DMS 273 treated with DMSO at 0.1 percent for 48 hours (cell line): ENCODE measurements at places on chromosomes 1 and 21.

- DNase-seq, result peak; percentile 97
Measured at GRCh38 chr1:40630488-40631223, 34.8 kb downstream of the RIMS3 start.

DNA sequence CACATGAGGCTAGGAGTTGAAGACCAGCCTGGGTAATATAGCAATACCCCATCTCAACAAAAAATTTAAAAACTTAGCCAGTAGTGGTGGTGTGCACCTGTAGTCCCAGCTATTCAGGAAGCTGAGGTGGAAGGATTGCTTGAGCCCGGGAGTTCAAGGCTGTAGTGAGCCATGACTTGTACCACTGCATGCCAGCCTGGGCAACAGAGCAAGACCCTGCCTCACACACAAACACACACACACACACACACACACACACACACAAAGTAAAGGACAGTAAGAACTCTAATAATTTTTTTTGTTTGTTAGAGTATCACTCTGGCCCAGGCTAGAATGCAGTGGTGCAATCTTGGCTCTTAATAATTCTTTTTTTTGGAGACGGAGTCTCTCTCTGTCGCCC is 138.0 kb upstream of the SOD1 start:
- DNase-seq, result no peak

DNA sequence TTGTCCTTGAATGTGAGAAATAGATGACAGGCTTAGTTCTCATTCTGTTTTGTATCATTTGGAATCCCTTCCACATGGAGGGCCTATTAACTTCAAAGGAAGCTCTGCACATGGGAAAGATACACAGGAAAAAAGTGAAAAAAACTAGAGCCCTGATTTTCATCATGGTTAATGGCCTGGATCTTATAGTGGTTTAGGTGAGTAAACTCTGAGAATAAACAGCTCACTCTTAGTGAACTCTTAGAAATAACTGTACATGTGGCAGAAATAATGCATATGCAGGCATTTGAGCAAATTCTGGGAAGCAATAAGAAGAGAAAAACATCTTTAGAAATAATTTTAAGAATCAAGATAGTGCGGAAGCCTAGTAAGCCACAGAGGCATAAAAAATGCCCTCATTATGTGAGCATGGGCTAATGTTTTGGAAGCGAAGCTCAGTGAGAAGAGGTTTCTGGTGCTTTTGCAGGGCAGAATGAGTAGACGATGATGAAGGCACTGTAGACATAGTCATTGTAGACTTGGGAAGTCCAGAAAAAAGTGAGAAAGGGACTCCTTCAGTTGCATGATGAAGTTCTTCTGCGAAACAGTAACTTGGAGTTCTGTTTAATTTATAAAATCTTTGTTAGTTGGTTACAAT is 279.9 kb downstream of the DNM3 start:
- no peak for DNase-seq

DNA sequence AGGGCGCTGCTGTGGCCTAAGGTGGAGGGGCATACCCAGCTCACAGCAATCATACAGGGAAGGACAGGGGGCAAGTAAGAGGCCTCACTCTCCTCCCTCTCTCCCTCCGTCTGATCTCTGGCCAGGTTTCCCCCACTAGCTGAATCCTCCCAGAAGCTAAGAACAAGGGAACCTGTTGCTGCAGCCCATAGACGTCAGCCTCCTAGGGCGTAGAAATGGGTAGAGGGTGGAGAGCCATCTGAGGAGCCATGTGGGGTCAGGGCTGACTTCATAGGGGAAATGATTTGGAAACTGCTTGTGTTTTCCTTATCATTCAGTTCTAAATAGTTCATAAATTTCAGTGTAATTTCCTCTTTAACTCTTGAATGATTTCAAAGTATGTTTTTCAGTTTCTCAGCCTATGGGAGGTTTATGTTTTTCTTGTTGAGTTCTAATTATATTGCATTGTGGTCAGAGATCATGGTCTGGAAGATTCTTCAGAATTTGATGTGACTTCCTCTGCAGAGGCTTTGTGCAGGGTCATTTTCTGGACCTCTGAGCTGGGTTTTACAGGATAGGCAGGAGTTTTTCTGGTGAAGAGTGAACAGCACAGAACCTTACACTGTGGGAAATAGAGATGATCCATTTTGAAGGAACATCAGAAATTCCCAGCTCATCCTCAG is 2.3 kb upstream of the MOB3C start:
- no peak for DNase-seq

GRCh38 chr1:146013559-146013922 is 8.0 kb downstream of the HJV start:
- DNase-seq, result no peak

- no peak for DNase-seq
Measured at GRCh38 chr1:235342039-235342438, 13.7 kb downstream of the GGPS1 start.

- no peak for DNase-seq
Measured at GRCh38 chr1:113917400-113918082, 11.6 kb upstream of the HIPK1 start.

DNA sequence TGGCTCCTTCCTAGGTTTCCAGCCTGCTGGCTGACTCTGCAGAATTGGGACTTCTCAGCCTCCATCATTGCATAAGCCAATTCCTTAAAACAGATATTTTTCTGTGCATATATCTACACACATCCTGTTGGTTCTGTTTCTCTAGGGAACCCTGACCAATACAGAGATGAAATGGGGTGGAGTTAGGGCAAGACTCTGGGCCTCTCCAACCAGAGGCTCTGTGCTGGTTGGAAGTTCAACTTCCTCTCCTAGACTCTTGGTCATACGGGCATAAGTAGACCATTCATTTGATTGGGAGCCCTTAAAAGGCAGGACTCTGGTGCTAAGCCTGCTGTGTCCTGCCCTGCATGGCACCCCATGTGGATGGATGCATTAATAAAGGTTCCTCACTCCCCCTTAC is 55.0 kb downstream of the CNIH3 start:
- no peak for DNase-seq

GRCh38 chr1:89280766-89281165 is 8.1 kb upstream of the GBP5 start:
- DNase-seq, result no peak

DNA sequence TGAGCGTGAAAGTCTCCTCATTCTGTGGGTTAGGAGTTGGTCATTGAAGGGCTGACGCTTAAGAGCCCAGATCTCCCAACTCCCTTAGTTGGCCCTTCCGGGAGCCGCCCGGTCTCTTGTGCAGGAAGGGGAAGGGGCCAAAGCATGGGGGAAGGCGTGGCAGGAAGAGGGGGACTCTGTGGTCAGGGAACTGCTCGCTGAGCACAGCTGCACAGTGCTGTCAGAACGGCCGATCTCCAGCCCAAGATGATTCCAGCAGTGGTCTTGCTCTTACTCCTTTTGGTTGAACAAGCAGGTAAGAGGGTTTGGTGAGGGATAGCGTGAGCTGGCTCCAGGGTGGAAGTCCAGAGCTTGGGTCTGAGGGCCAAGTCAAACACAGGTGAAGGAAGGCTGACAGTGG is at the start of gene FCER1G:
Gene FCER1G, plus strand, starts transcription at position 220 of the 400 bp plus-strand sequence. Its CDS starts 27 bp downstream, at position 247.
- no peak for DNase-seq

DNA sequence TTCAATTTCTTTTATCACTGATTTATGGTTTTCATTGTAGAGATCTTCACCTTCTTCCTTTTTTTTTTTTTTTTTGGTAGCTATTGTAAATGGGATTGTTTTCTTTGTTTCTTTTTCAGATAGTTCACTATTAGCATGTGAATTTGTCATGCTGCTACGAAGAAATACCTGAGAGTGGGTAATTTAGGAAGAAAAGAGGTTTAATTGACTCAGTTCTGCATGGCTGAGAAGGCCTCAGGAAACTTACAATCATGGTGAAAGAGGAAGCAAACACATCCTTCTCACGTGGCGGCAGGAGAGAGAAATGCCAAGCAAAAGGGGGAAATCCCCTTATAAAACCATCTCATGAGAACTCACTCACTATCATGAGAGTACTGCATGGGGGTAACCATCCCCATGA is 66.4 kb downstream of the DAB1 start:
- no peak for DNase-seq

DNA sequence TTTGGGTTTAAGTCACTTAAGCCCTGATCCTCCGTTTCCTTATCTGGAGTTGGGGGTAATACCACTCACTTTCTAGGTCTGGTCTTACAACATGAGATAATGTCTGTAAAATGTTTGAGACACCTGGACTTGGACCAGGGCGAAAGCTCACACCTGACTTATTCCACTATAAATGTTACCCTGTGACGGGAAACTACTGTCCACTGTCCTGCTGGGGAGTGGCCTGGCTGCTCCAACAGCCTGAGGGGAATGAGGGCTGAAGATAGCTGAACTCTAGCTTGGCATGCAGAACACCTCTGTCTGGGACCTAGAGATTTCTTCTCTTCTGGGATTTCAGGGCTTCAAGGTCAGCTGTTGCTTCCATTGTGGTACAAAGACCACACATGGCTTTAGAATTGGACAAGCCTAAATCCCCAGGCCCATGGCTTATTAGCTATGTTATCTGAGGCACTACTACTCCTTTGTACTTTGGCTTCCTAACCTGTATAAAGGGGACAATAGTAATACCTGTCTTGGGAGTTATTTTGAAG is 9.5 kb upstream of the A3GALT2 start:
- no peak for DNase-seq

DNA sequence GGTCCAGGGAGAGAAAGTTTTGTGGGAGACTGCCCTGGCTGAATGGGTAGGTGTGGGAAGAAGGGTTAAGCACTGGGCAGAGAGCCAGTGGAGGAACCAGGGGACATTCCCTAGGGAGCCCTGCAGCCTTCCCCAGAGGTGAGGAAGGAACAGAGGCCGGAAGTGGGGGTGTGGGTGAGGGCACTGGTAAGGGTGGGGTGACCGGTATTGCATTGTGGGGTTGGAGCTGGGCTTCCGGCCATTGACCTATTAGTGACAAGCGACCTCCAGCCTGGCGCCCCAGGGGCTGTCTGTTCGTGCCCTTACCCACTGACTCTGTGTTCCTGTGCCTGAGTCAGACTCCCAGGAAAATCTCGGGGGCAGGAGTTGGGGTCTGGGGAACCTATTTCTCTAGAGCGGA is 3.5 kb upstream of the TSPAN1 start:
- DNase-seq, result no peak

DNA sequence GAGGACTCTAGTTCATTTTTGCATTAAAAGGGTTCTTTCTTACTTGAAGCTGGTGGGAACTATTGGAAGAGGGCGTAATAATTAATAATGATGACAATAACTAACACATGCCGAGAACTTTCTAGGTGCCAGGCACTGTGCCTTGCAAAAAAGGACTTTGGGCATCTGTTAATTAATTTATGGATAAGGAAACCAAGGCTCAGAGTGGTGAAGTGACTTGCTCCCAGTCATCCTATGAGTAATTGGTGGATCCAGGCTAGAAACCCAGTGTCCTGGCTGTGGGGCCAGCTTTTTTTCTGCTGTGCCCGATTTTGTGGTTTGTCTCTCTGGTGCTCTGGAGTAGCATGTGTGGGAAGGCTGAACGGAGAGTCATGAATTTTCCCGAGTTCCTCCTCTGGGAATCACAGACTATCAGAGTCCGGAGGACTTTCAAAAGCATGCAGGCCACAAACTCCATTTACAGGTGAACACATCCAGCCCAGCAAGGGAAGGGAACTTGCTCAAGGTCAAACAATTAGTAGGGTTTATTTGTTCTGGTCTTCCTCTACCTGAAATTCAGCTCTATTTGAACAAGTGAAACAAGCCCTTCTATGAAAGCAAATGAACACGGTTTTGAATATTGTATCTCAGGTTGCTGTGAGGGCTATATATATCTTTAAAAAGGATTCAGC is 23.4 kb downstream of the ROR1 start:
- no peak for DNase-seq
